ENCODE measurements at places on chromosomes 1 and 21.

- peak; percentile 22 for DNase-seq
Measured at GRCh38 chr1:13228343-13228781, 2.4 kb upstream of the PRAMEF18 start.

DNA sequence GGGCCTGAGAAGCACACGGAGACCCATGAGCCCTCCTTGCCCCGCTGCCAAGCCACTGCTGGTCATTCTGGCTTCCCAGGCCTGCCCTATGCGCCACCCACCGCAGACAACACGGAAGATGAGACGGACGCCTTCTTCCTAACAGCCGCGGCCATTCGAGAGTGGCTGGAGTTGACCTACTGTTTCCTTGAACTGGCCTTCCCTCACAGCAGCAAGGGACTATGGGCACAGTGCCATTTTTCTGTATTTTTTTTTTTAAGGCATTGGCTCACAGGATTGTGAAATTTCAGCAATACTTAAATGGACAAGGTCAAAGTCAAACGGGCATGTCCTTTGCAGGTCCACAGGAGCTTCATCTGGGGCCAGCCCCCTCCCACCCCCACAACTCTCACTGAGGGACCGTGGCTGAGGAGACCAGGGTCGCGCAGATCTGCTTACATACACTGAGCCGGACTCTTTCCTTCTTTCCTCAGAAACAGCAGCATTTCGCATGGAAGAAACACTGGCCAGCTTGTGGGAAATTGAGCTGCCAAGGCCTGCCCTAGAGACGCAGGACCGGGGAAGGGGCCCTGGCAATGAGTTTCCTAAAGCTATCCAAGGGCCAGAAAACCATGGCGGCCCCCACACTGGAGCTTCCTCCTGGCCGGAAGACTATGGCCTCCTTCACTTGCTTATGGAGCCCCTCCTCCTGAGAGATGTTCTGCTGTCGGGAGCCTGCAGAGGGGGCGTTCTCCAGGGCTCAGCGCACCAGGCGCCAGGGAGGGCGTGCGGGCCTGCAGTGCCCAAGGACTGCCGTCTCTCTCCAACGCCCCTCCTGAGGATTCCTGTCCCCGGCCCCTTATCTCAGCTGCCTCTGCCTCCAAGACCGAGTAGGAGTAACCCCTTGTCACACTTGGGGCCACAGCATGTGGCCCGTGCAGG is 98.9 kb downstream of the PGBD5 start:
- no peak for DNase-seq

GRCh38 chr1:83827741-83828140 is 171.2 kb downstream of the TTLL7 start:
- no peak for DNase-seq

- no peak for DNase-seq
Measured at GRCh38 chr1:29519788-29520110, 283.4 kb downstream of the PTPRU start.

GRCh38 chr21:29351691-29352090 is 53.0 kb downstream of the BACH1 start:
- no peak for DNase-seq

DNA sequence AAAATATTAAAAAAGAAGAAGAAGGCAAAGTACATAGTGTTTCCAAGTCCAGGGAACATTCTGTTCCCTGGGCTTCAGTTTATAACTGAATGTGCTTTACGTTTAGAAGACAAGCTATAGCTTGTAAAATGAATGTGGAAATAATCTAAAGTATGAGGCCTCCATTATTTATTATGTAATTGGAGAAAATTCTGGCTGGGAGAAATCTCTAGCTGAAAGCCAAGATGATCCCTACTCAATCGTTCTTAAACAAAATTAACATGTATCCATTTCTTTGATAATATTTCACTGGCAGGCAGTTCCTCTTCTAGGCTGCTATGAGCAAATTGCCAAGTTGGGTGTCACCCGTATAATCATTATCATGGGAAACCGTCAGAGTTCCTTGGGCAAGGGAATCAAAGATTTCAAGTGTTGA is 52.2 kb upstream of the ETS2 start:
- no peak for DNase-seq

GRCh38 chr1:173867141-173867752 is 542 bp downstream of the GAS5 start:
- no peak for DNase-seq

Measured in HEK293T (cell line).